Stimulated activated CD8-positive, alpha-beta memory T cell treated with anti-CD3 and anti-CD28 coated beads, Interleukin-7, amount 100 ng/mL, for 4 hours (primary cell): ENCODE measurements at places on chromosomes 12 and 14.

DNA sequence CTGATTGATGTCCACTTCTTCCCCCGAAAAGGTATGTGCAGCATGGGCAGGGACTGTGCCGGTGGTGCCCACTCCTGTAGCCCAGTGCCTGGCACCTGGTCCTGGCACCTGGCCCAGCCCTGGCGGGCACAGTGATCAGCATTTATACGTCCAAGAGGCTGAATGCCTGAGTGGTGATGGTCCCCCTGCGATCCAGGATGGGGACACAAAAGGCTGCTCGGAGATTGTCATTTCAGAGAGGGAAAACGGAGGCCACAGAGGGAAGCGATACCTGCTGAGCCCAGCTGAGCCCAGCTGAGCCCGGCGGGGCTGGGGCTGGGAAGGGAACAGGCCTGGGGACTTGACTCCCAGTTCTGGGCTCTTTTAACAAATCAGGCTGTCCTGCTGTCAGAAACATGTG is 55.8 kb downstream of the PRIMA1 start:
- no peak for DNase-seq

GRCh38 chr14:70707138-70708038 is 65.7 kb downstream of the TTC9 start:
- no peak for DNase-seq

- no peak for DNase-seq
These were observed 6.6 kb downstream of the PPP4R4 start for GRCh38 chr14:94180655-94181271.

DNA sequence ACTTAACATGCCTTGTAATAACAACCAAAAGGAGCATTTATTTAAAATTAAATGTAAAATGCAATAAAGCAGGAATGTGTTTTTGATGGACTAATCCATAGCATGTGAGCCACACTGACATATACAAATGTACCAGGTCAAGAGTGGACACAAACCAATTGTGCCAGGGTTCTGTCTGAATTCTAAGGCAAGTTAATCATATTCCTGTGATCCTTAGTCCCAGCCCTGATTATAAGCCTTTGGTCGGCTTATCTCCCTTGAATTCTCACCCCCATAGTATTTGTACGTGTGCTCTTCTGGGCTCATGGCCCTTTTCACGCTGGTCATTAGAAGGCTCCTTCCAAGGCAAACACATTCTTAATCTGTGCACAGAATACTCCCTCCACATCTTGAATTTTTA is 10.6 kb upstream of the SRSF5 start:
- no peak for DNase-seq

DNA sequence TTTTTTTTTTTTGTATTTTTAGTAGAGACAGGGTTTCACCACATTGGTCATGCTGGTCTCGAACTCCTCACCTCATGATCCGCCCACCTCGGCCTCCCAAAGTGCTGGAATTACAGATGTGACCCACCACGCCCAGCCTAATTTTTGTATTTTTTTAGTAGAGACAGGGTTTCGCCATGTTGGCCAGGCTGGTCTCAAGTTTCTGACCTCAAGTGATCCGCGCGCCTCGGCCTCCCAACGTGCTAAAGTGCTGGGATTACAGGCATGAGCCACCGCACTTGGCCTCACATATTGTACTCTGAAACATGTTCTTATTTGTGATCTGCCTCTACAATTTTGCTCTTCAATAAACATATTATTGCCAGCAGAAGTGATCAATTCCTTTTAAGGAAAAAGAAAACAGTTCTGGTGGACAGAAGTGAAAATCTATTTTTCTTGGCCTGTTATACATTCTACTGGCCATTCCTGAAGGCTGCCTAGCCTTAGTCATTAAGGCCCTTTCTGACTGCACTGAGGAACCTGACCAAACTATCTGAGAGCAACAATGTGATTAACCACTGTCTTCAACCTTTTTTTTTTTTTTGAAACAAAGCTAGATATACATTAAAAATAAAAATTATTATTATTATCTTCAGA is 36.1 kb downstream of the SNX6 start:
- DNase-seq = no peak

- no peak for DNase-seq
These were observed 55.5 kb downstream of the CALM1 start for GRCh38 chr14:90452366-90452765.

DNA sequence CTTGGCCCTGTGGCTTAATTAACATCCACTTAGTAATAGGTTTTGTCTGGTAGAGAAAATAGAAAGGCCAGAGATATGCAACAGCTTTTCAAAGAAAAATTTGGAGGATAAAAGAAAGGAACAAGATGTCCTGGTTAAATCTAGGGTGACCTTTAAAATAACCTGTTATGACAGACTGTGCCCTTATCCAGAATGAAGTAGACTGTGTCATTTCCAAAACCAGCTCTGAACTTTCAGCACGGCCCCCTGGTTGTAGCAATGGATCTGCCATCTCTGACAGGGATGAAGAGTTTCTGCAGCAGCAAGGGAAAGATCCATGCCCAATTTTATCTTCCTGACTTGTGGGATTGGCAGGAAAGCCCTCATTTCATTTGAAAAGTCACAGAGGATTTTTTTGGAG is 5.1 kb downstream of the PLEKHG7 start:
- DNase-seq = no peak

DNA sequence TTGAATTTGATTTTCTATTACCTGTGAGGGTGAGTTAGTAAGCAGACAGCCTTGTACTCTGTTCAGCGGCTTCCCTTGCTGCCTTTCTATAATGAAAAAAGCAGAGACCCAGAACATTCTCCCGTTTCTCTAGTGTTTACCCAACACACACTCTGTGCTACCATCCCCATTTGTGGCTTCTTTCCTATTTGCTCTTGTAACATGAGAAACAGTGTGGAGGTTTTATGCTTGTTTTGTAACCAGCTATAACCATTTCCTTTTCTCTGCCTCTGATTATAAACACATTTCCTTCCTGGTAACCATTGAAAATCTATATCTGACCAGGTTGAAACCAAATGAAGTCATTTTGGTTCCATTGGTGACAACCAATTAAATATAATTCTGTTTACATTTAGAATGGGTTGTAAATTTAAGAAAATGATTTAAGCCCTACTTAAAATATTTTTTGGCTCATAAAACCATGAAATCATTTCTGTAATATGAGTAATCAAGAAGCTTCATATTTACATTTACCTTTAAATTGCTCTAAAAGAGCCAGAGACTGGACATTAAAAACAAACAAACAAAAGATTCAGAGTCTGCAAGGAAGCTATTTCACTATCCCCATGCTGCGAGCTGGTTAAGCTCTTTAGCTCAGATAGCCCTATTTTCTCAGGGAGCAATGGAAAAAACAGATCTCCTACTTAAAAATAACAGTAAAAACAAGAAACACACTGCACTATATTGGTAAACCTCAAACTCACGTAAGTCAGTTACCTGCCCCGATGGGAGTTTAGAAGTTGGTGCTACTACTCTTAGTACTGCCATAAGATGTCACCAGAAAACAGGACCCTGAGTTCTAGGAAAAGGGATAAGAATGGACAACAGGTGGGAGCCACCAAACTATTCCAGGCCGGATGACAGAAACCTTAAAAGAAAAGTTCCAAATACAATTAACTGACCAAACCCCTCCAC is 206.5 kb upstream of the EEA1 start:
- no peak for DNase-seq

GRCh38 chr12:22321638-22322037 is 12.9 kb downstream of the ST8SIA1 start:
- DNase-seq = no peak

DNA sequence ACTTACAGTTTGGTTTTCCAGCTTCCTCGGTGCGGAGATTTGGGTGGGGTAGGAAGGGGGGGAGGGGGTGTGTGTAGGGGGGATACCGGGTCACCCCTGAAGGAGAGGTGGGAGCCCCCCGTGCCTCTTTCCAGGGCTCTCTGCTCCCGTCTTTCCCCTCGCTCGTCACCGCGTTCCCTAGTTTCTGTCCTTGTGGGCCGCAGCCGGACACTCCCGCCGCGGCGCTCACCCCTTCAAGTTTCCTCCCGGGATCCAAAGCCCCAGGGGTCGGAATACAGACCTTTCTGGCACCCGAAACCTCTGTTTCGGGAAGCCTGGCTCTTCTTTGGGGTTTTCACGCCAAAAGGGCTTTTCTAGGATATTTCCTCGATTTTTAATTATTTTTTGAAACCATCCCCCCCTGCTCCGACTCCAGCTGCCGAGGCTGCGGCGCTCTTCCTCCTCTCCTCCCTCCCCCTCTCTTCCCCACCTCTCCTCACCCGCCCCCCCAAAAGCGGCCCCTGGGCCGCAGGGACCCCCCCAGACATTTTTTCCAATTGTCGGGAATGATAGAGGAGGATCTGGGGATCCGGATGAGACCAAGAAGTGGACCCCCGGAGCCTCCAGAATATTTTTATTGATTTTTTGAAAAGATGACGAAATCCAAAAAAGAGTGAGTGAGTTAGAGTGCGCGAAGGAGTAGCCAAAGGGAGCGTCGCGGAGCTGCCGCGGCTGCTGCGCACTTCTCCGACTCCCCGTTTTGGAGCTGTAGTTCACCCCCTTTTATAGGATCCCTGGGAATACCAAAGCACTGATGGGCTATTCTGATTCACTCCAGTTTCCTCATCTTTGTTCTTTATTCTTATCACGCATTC is 1.7 kb downstream of the CCND2 start:
- DNase-seq = no peak
